ENCODE measurements at places on chromosomes 13 and 19. TPM values are rescaled to one million over a fixed set of nuclear protein-coding genes. Genes with fewer than 3 reads are reported as not detected.

DNA sequence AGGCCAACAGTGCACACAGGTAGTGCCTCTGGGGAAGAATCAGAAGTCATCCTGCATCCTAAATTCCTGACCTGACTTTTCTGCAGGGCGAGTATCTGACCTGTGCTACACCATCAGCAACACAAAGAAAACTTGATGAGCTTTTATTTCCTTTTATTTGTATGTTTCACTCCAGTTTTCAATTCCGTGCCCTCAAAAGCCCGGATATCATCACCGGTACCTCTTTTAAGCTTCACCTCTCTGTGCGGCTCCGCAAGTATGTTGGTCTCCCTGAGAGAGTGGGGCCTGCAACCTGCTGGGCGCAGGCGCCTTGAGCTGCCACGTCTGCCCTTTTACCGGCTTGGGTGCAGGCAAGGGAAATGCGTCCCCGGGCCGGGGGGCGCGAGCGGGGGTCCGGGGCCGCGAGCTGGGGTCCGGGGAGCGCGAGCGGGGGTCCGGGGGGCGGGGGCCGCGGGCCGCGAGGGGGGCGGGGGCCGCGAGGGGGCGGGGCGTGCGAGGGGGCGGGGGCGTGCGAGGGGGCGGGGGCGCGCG is 4.3 kb upstream of the DUXA start:
- peak overlapping the region; percentile 84 for H3K4me3 ChIP-seq
- H3K27ac ChIP-seq, result no peak overlapping the region
- H3K4me1 ChIP-seq, result no peaks in the 10 kb centered on the region
- H3K27me3 ChIP-seq, result no peaks in the 10 kb centered on the region

GRCh38 chr13:51811920-51812451 is 8.0 kb upstream of the DHRS12 start:
- no peaks in the 10 kb centered on the region for H3K4me1 ChIP-seq
- DNase-seq, result no peak
- no peaks in the 10 kb centered on the region for H3K36me3 ChIP-seq
- H3K4me3 ChIP-seq, result no peak overlapping the region
- no peaks in the 10 kb centered on the region for H3K27me3 ChIP-seq

- H3K27me3 ChIP-seq, result peaks cover 7% of the 10 kb centered on the region
- peak overlapping the region; percentile 57 for H3K4me3 ChIP-seq
- no peak for DNase-seq
- no peak overlapping the region for H3K27ac ChIP-seq
- no peaks in the 10 kb centered on the region for H3K4me1 ChIP-seq
Observed at GRCh38 chr19:38792250-38793111, 3.5 kb downstream of the LGALS7B start.

DNA sequence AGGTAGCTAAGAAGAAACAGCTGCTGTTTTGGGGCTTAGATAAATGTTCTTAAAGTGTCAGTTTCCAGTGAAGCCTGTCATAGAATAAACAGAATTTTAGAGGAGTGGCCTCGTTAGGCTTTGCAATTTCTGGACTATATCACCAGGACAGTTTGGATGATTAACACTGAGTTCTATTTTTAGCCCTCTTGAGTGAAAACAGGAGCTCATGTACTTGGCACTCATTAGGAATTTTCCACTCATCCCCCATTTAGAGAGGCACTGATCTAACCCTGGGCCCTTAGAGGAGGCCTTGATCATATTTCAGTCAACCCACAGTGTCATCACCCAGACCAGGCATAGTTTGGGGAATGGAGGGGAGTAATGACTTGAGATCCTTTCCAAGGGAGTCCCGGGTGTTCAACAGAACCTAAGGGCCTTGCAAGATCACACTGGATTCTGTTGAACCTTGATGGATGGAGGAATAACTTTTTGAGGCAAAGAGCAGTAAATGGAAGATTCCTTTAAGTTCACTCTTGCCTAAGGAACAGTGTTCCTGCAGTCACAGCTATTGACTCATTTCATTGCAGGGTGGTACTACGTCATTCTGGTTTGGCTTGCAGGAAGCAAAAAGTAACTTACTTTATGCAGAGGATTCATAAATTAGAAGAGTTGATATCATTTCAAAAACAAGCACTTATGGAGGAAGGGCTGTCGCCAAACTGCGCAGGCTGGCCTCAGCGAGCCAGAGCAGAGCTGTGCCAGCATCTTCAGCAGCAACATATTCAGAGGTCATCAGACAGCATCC is 160.2 kb downstream of the SLC7A1 start:
- no peaks in the 10 kb centered on the region for H3K27me3 ChIP-seq
- DNase-seq, result no peak
- no peaks in the 10 kb centered on the region for H3K36me3 ChIP-seq

DNA sequence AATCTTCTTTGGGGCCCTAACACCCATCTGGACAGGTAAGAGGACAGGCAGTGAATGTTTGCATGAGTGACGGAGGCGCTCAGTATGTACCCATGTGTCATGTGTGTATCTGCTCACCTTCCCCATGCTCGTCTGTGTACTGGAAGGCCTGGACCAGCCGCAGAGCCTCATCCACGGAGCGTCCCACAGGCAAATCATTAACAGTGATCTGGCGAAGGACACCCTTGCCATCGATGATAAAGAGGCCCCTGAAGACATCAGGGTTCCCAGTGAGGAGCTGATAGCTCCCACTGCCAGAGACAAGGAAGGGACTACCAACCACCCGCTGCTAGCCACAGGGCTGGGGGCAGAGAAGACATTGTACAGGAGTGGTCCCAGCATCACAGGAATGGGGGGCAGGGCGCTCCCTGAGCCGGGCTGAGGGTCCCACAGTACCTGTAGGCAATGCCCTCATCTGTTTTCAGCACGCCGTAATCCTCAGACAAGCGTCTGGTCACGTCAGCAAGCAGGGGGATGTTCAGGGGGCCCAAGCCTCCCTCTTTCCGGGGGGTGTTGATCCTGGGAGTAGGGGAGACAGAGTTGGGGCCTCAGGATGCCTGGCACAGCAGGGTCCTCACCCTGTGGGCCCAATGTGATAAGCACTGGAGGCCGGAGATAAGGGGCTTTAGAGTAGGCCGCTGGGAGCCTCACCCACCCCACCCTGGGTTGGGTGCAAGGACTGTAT is 1.7 kb downstream of the PRDX2 start:
- peaks cover 16% of the 10 kb centered on the region for H3K4me1 ChIP-seq
- DNase-seq, result no peak
- no peak overlapping the region for H3K4me3 ChIP-seq
- peaks cover 12% of the 10 kb centered on the region for H3K36me3 ChIP-seq
- no peak overlapping the region for H3K27ac ChIP-seq
- H3K27me3 ChIP-seq, result no peaks in the 10 kb centered on the region

DNA sequence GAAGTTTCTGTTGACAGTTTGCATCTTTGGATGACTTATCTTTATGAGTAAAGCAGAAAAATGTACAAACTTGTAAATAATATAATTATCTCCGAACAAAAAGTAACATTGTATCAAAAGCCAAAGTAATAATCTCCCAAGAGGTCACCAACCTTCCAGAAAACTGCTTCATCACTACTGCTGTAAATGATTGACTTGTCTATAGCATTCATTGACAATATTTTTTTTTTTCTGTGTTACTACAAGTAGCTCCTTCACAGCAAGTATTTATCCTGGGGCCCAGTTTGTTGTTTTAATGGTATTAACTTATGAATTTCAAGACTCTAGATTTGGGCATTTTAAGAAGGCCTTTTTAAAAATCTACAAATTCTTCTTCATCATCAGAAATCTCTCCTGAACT is 242.4 kb downstream of the KLF12 start:
- H3K27ac ChIP-seq, result no peak overlapping the region
- no peaks in the 10 kb centered on the region for H3K36me3 ChIP-seq
- no peaks in the 10 kb centered on the region for H3K27me3 ChIP-seq

DNA sequence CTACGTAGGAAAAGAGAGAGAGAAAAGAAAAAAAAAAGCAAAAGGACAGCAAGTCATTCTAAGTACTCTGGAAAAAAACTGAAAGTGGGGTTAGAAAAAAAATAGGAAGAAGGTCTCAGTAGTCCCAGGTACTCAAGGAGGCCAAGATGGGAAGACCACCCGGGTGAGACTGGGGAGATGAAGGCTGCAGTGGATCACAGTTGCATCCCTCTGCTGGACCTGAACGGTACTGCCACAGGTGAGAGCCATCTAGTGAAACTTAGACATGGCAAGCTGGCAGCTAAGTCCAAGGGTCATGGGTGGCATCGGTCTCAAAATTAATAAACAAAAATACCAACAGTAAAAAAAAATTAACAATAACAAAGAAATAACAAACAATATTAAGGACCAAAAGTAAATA is 41.0 kb upstream of the ZNF91 start:
- no peaks in the 10 kb centered on the region for H3K27me3 ChIP-seq
- H3K27ac ChIP-seq, result no peak overlapping the region
- no peak overlapping the region for H3K4me3 ChIP-seq
- no peaks in the 10 kb centered on the region for H3K36me3 ChIP-seq
- H3K4me1 ChIP-seq, result no peaks in the 10 kb centered on the region

GRCh38 chr19:29753934-29754305 is 38.9 kb upstream of the C19orf12 start:
- DNase-seq, result no peak
- H3K27me3 ChIP-seq, result no peaks in the 10 kb centered on the region
- H3K4me1 ChIP-seq, result no peaks in the 10 kb centered on the region
- no peak overlapping the region for H3K27ac ChIP-seq
- no peak overlapping the region for H3K4me3 ChIP-seq

GRCh38 chr13:48858122-48858902 is 117.4 kb upstream of the FNDC3A start:
- H3K36me3 ChIP-seq, result no peaks in the 10 kb centered on the region
- H3K27ac ChIP-seq, result no peak overlapping the region
- no peaks in the 10 kb centered on the region for H3K27me3 ChIP-seq
- DNase-seq, result no peak
- H3K4me1 ChIP-seq, result peaks cover 3% of the 10 kb centered on the region

DNA sequence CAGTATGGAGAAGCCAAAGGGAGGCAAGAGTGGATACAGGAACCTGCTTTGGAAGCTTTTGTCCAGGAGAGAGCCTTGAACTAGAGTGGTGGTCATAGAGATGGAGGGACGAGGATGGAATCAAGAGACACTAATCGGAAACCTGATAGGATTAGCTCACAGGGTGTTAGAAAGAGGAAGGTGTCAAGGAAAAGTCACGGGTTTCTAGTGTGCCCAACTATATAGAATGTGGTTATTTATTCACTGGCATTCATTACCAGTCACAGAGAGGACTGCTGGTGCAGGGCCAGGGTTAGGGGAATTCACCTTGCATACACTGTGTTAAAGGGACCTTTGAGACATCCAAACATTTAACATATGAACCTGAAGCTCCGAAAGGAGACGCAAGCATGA is 43.4 kb upstream of the URAD start:
- no peak for DNase-seq
- H3K27me3 ChIP-seq, result no peaks in the 10 kb centered on the region
- no peaks in the 10 kb centered on the region for H3K4me1 ChIP-seq
- H3K4me3 ChIP-seq, result no peak overlapping the region
- no peak overlapping the region for H3K27ac ChIP-seq

- H3K4me3 ChIP-seq, result peak overlapping the region; percentile 79
- no peaks in the 10 kb centered on the region for H3K27me3 ChIP-seq
- H3K4me1 ChIP-seq, result peaks cover 12% of the 10 kb centered on the region
- no peaks in the 10 kb centered on the region for H3K36me3 ChIP-seq
Observed at GRCh38 chr19:6278051-6278450, 1.7 kb downstream of the MLLT1 start.

GRCh38 chr19:14116918-14117578 is 514 bp downstream of the PRKACA start:
- H3K27me3 ChIP-seq, result no peaks in the 10 kb centered on the region
- DNase-seq, result no peak
- peaks cover 32% of the 10 kb centered on the region for H3K4me1 ChIP-seq

Gene DMKN
- total RNA-seq, result 286 TPM

Gene CYP2B6
- total RNA-seq, result 5.4 TPM

Gene C13orf42
- total RNA-seq, result 11.7 TPM

Gene PRTN3
- total RNA-seq, result 0.39 TPM

Gene ZNF132
- total RNA-seq, result 1.9 TPM

Gene ZBTB7A
- 16.6 TPM for total RNA-seq

Gene SHANK1
- total RNA-seq, result 3.9 TPM

Gene DKKL1
- total RNA-seq, result 2.6 TPM
